ENCODE measurements at places on chromosomes 13 and 19.

- no peak for DNase-seq
Measured at GRCh38 chr19:9474975-9475374, 23.4 kb downstream of the ZNF560 start.

GRCh38 chr19:55283548-55284377 is at the start of gene BRSK1:
TSS of gene BRSK1 (plus strand) at chr19:55283997. CDS start at chr19:55284443, 446 bp downstream.
- peak; percentile 53 for DNase-seq

DNA sequence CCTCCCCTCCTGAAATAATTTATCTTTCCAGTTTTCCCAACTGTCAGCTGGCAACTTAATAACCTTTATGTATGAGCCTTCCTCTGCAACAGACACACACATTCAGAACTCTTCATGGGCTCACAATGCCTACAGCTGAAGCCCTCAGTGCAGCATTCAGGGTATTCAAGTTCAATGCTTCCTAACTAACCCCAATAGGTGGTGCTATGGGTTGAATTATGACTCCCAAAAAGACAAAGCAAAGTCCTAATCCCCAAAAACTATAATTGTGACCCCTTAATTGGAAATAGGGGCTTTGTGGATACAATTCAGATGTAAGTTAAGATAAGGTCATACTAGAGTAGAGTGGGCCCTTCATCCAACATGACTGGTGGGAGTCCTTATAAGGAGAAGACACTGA is 202.2 kb downstream of the SUCLA2 start:
- DNase-seq, result no peak

- DNase-seq, result no peak
Measured at GRCh38 chr13:38417727-38418126, 68.1 kb downstream of the UFM1 start.

GRCh38 chr13:49869519-49869918 is 66.6 kb downstream of the SPRYD7 start:
- DNase-seq, result no peak

DNA sequence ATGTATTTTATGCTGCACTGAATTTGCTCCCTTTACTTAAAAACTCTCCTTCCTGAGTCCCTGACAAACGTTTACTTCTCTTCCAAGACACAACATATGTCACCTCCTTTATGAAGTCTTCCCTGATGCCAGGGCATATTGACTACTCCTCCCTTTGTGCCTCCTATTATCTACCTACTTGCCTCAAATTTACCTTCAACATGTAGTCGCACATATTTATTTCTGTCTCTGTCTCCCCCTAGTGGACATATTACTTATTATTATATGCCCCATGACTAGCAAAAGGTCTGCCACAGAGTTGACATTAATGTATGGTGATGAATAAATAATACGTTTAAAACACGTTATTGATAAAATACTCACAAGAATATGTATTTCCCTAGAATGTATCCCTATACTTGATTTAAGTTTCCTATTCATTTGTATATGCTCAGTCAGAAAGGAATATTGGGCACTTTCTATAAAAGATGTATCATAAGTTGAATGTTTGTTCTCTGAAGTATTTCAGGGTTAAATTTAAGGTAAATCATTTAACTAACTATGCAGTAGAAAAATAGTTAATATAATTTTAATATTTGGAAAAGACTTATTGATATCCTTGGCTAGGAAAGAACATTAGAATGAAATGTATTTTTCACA is 250.3 kb upstream of the ATXN8OS start:
- DNase-seq, result no peak

GRCh38 chr13:48489666-48490065 is 43.2 kb downstream of the RCBTB2 start:
- DNase-seq, result no peak

DNA sequence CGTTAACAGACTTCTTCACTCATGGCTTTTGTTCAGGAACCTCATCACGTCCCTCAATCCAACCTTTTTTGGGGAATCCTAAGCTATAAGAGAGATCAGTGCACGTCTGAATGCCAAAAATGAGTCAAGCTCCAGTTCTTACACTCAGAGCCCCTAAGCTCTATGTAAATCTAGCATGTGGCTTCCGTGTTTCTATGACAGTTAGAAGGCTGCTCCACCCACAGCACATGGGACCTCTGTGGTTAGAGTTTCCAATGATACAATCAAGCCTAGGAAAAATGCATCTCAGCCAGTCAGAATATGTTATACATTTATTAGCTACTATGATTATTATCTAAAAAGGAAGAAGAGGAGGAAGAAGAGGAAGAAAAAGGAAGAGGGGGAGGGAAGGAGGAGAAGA is 135.9 kb downstream of the ENOX1 start:
- DNase-seq, result no peak

- no peak for DNase-seq
Measured at GRCh38 chr13:74554569-74555275, 420.5 kb upstream of the KLF12 start.

DNA sequence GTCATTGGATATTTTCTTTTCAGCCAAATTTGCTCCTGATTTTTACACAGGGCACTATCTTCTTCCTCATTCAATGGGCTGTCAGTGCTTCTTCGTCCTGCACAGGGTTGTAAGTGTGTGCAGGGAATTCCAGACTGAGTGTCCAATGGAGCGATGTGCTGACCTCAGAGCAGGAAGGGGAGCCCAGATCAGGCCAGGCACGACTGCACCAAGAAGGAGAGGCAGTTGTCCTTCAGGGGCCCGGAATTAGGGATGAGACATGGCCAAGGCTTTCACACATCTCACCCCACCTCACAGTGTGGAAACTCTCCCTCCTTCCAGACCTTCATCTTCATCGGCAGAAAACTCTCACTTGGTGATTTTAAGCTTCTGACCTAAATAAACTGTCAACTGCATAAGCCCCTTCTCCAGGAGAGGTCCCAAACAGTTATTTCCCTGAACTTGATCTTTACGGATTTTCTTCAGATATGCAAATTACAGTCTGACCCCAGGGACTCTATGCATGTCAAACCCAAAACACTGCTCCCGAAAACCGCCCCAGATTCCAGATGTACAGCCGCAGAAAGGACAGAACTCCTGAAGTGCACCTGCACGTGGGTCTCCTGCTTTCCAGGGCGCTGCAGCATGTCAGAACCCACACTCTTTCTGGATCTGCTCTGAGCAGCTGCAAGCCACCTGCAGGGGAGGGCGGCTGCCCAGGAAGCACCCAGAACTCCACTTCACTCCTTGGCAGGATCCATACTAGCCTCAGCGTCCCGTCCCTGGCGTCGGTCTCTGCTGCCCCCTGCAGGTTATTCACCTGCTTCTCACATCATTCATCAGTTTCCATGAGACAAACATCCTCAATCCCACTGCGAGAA is 625 bp upstream of the ZNF20 start:
- peak; percentile 68 for DNase-seq

- no peak for DNase-seq
Measured at GRCh38 chr13:111462221-111462764, 141.9 kb downstream of the TEX29 start.

GRCh38 chr19:1748115-1748872 is 5.0 kb upstream of the ONECUT3 start:
- no peak for DNase-seq

GRCh38 chr13:110944121-110944967 is 29.5 kb upstream of the ANKRD10 start:
- DNase-seq, result no peak

- DNase-seq, result no peak
Measured at GRCh38 chr13:60417734-60418133, 20.7 kb downstream of the TDRD3 start.

GRCh38 chr13:106573868-106574267 is 5.9 kb upstream of the ARGLU1 start:
- DNase-seq, result no peak

- no peak for DNase-seq
Measured at GRCh38 chr19:1618157-1619093, 13.2 kb upstream of the UQCR11 start.

DNA sequence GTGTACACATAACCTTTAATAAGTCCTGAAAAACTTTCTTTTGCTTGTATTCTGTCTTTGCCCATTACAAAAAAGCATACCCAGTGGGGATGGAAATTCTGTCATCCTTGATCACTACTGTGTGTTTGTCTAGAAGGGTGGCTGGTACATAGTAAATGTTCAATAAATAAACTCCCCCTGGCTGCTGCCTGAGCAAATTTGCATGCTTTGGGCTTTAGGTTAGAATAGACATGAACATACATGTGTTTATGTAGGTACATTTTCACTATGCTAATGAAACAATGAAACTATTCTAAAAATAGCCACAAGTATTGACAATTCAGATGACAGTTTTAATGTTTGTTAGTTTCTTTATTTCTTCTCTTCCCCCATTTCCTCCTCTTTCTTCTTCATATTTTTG is 36.1 kb downstream of the TNFSF13B start:
- no peak for DNase-seq

- DNase-seq, result no peak
Measured at GRCh38 chr13:49533591-49534269, 38.0 kb downstream of the PHF11 start.

- no peak for DNase-seq
Measured at GRCh38 chr13:104204177-104204576, 1138.0 kb upstream of the SLC10A2 start.

- DNase-seq, result no peak
Measured at GRCh38 chr19:31338069-31338776, 11.0 kb downstream of the TSHZ3 start.

DNA sequence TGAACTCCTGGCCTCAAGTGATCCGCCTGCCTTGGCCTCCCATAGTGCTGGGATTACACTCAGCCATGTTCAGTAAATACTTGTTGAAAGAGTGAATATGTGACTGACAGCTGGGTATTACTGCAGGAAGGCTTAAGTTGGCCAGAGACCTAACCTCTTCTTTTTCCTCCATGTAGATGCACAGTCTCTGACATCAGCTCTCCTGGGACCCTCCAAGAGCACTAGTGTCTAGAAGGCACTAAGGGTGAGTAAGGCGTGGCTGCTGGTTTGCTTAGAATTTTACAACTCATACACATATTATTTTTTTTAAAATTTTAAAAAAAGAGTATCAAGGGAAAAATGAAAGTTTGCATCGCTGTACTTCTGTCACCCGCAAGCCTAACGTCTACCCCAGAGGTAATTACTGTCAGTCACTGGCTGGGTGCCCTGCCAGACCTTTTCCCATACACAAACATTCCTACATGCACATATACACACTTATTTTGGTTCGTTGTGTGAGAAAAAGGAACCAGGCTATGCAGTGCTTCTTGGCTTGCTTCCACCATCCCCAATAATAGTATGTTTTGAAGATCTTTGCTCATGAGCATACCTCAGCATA is 122.0 kb downstream of the SIPA1L3 start:
- no peak for DNase-seq

- DNase-seq, result no peak
Measured at GRCh38 chr19:2202366-2202765, 33.8 kb downstream of the PLEKHJ1 start.

GRCh38 chr13:71865874-71866334 is 1.1 kb downstream of the DACH1 start:
- no peak for DNase-seq

DNA sequence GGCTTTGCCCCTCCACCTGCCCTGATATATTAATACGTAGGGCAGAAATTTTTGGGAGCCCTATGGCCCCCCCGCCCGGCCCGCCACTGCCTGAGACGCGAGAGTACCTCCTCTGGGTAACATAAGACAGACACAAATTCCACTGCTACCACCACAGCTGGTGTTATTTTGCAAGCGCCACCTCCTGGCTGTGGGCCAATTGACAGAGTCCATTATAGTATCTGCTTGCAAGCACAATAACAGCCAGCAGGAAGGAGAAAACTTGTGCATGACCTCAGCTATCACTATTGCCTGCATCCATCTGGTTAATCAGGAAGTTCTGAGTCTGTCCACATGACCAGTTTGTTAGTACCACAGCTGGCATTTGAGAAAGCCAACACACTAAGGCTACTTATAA is 25.3 kb upstream of the OR10H2 start:
- DNase-seq, result peak; percentile 3

- DNase-seq, result no peak
Measured at GRCh38 chr13:28340272-28340793, 154.6 kb downstream of the FLT1 start.

- DNase-seq, result no peak
Measured at GRCh38 chr19:56969759-56970178, 129.2 kb upstream of the PEG3 start.

DNA sequence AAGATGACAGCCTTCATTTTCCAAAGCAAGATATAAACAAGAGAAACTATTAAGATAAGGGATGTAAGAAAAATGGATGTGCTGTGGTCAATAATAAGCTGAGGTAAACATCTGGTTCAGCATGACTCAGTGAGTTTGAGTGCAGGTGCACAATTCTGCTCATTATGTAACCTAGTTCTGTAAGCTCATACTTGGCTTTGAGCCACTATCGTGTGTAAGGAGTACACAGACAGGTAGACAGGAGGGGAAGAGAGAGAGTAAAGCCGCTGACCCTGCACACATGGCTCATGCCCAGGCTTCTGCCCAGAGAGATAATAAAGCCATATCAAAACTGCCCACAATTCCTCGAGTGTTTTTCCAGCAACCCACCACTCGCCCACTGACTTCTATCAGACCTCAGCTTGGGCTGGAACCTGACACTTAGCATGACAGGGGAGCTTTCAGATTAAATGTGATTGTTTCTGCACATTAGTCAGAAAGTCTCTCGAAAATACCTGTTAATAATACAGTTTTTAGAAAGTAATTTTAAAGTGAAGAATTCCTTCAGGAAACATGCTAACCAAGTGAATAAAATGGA is 51.7 kb downstream of the ZNF91 start:
- no peak for DNase-seq

- DNase-seq, result peak; percentile 66
Measured at GRCh38 chr19:17753976-17754375, 2.7 kb downstream of the FCHO1 start.

- no peak for DNase-seq
Measured at GRCh38 chr13:31011193-31011860, 78.9 kb downstream of the TEX26 start.

- DNase-seq, result no peak
Measured at GRCh38 chr19:57599377-57599760, 316 bp upstream of the ZNF530 start.

GRCh38 chr19:13804830-13805683 is 9.8 kb downstream of the ZSWIM4 start:
- DNase-seq, result no peak

- DNase-seq, result no peak
Measured at GRCh38 chr13:49441846-49442245, 2.0 kb downstream of the CAB39L start.

GRCh38 chr13:94389604-94390351 is 89.7 kb downstream of the DCT start:
- DNase-seq, result no peak

DNA sequence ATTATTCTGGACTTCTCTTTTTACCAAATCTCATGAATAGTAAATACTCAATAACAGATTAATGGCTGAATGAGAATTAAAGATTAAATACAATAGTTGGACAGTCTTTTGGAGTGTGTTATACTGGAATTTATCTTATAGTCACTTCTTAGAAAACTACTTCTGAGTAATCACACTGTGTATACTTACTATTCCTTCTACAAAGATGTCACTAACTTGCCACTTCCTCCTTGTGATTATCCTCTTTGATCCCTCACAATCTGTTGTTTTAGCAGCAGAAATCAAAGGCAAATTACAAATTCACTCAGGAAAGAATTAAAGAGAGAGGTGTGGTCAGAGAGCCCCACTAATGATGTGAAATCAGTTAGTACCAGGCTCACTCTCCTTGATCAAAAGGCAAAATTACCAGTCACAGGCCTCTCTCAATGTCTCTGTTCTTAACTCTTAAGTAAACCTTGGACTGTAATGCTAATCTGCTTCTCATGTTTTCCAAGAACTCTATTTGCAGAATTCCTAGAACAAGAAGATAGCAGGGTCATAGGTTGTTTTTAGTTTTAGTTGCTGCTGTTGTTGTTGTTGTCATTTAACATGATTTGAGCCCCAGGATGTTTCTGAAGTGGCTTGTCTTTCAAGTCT is 37.3 kb upstream of the FNDC3A start:
- no peak for DNase-seq

All from C1 segment of cervical spinal cord (tissue), 14 donors.